ENCODE measurements at places on chromosomes 11 and 22.

- DNase-seq: no peak
These were observed 201.2 kb upstream of the E2F8 start for GRCh38 chr11:19441752-19442553.

GRCh38 chr22:38828191-38828590 lies 15.6 kb downstream of the NPTXR start:
- DNase-seq: no peak

GRCh38 chr11:87428266-87428665 lies 390.5 kb downstream of the TMEM135 start:
- DNase-seq: no peak

DNA sequence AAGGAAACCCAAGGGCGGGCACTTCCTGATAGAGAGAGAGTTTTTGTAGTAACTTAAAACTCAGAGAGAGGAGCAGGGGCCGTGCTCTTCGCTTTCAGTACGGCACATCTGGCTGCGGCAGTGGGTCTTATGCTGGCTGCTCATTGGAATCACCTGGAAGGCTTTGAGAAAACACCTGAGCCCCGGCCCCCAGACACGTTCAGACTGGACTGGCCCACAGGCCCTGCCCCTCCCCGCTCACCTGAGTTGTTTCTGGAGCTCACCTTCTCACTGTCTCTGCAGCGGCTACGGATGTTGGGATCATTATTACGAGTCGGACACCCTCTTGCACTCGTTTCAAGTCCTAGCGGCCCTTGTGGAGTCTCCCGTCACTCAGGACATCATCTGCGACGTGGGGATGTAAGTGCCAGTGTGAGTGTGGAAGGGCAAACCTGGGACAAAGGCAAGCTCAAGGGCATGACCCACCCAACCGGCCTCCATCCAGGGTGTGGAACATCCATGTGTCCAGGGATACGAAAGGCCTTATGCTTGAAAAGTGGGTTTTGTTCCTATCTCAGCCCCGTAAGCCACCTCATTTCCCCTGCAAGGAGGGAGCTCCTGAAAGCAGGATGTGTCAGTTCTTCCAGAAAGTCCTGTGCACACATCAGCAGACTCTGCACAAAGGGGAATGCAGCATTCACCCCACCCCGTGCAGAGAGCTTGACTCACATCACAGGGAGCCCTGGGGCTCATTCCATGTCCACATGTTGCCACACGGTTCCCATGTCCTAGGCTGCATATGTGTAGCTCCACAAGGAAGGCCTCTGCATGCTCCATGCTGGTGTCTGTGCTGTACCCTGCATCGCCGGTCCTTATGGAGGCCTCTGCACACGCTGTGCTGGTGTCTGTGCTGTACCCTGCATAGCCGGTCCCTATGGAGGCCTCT lies 5.4 kb downstream of the NADSYN1 start:
- DNase-seq: no peak

GRCh38 chr11:78957476-78958245 lies 383.0 kb upstream of the NARS2 start:
- no peak for DNase-seq

- DNase-seq: no peak
These were observed 17.8 kb upstream of the PATZ1 start for GRCh38 chr22:31363885-31364465.

DNA sequence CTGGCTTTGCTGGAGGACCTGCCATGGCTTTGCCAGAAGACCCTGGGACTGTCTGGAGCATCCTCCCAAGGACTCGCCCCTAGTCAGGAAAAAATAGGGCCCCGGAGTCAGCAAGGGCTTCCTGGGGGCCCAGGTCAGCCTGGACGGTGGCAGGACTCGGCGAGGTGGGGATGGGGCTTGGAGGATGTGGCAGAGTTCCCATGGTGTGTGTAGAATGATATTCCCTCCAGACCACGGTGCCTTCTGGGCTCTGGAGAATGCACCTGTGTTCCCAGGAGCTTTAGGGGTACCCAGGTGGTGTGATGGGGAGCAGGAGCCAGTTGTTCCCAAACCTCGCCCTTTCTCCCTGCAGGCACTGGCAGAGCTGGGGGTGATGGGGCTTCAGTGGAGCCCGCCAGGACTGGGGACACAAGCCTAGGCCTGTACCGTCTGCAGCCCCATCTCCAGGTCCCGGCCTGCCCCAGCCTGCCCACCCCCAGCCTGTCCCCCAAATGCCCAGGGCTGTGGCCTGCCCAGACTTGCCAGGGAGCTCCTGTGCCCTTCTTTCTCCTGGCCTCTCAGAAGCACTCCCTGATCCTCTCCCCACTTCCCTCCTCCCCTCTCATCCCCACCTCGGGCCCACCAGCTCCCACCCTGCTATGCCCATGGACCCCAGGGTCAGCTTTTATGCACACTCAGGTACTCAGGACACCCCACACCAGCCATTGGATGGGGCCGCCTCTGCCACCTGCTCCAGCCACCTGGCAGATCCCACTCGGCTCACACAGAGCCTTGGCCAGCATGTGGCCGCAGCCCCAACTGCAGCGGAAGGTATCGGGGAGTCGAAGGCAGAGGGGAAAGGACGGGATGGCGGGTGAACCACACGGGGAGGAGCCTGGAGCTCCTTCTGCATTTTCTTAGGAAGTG lies 82.1 kb downstream of the CDKN1C start:
- DNase-seq: no peak

- DNase-seq: no peak
These were observed 393.5 kb downstream of the BUD13 start for GRCh38 chr11:116379185-116379828.

DNA sequence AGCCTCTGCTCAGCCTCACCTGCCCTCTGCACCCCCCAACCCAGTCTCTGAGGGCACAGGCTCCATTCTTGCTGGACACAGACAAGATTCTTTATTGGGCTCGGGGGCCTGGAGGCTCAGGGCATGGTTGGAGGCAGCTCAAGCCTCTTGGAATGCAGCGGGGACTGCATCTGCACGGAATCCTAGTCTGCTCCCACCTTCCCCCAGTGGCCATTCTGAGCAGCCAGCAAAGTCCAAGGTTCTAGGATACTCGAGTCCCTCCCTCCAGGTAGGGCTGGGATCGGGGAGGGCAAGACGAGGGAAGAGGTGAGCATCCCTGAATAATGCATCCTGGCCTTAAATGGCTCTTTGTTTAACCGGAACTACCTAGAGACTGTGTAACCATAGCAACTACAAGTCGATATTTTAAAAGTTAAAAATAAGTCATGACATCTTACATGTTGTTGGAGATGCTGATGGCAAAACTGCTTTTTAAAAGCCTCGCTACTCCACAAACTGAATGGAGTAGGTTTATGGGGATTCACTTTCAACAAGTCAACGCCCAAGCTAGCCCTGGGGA lies 10.7 kb upstream of the IGSF22 start:
- DNase-seq: no peak

GRCh38 chr11:81165164-81165563 lies 1568.5 kb downstream of the FAM181B start:
- no peak for DNase-seq

DNA sequence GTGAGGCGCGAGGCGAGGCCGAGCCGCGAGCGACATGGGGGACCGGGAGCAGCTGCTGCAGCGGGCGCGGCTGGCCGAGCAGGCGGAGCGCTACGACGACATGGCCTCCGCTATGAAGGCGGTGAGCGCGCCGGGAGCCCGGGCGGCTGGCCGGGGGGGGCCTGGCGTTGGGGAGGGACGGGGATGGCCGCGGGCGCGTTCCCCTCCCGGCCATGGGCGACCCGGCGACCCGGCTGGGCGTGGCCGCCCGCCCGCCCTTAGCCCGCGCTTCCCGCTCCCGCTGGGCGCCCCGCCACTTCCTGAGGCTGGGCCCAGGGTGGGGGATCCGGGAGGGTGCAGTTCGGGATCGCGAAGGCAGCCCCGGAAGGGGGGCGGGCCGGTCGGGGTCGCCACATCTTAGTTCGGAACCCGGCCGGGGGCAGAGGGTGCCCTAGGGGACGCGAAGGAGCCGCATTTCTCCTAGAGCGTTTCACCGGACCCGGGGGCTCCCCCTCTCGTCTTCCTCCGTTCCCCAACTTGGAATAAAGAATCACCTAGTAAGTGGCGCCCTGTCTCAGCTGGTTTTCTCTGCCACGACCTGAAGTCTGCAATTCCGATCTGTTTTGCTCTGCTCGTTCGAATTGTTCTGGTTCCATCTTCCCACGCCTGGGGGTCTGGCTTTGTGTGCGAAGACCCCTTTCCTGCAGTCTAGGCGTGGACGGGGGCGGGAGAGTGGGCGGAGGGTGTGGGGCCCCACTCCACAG lies 536 bp downstream of the YWHAH start:
- no peak for DNase-seq

GRCh38 chr22:27460591-27461347 lies 340.8 kb downstream of the MN1 start:
- DNase-seq: peak; percentile 51

DNA sequence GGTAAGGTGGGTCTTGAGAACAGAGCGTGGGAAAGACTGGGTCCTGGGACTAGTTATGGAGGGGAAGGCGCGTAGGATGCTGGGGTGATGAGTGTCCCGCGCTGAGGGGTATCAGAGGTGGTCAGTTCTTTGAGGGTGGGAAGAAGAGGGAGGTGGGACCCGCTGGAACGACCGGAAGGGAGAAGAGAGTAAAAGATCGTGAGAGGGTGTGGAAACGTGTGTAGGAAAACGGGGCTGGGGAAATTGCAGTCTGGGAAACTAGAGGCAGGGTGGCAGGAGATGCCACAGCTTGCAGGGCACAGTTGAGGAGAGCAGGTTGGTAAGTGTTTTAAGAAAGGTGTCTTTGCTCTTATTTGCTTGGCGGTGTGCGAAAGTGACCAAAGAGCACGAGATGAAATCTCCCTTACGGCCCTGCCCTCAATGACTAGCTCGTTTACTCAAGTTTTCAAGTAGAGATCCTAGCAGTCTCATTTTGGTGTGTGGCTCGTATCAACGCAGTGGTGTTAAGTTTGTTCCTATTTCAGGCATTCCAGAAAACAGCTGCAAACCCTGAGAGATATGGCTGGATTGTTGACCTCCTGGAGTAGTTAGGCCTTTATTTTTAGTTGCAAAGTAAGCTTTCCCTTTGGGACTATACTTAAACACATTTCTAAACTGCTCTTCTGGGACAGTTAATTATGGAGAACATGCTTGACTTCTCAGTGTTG lies 615 bp downstream of the STT3A start:
- DNase-seq: no peak

- DNase-seq: no peak
These were observed 798.1 kb downstream of the OPCML start for GRCh38 chr11:132734217-132734616.

- no peak for DNase-seq
These were observed 8.4 kb downstream of the YPEL1 start for GRCh38 chr22:21727159-21727558.

GRCh38 chr11:3133261-3134217 lies 31.6 kb downstream of the OSBPL5 start:
- peak; percentile 61 for DNase-seq

DNA sequence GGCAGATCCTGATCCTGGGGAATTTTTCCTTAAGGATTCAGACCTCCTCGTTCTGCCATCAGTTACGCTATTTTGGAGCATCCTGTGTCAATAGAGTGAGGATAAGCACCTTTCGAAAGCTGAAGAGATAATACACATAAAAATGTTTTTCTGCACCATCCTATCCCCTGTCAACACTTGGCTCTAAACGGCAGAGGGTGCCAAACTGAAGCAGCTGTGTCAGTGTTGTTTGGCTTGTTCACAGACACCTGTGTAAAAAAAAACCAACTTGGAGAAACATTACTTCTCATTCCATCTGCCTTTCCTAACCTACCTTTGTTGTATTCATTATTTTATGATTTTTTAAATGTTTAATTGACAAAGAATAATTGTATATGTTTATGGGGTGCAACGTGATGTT lies 417.0 kb upstream of the DDI1 start:
- DNase-seq: no peak

GRCh38 chr11:130674686-130675308 lies 226.4 kb downstream of the ADAMTS15 start:
- DNase-seq: no peak

GRCh38 chr11:36730761-36731160 lies 132.7 kb upstream of the RAG2 start:
- no peak for DNase-seq

DNA sequence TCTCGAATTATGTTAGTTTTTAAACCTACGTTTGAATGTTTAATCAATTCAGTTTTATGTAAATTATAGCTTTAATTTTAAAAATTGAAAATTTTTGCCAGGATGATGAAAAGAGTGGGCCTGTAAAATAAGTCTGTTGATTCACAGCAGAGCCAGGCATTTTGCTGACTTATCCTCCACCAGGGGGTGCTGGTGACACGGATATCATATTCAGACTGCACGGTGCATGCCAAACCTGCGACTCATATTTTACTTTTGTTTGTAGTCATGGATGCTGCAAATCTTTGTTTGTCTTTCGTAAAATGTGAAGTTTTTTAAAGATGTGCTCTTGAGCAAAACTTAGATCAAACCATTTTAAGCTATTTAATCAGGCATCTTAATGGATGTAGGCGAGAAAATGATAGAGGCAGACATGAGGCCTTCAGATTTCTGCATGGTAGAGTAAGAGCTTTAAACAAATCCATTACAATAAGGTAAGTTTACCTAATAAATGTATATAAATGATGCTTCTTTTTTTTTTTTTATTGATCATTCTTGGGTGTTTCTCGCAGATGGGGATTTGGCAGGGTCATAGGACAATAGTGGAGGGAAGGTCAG lies 3.6 kb upstream of the OR8B3 start:
- no peak for DNase-seq

DNA sequence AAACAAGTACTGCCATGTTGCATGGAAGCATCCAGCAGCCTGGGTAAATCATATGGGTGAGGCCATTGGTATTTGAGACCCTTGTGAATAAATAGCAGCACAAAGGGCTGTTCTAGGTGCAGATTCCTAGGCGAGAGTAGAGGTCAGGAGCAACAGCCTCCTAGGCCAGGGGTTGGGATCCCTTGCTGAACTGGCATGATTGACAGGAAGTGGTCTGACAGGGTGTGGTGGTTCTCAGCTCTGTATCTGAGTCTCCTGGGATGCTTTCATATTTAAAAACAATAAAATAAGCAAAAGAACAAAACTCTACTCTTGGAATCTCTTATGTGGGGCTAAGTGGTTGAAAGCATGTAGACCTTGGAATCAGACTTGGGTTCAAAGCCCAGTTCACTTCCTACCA lies 35.8 kb downstream of the INSC start:
- DNase-seq: no peak

GRCh38 chr11:129248618-129249017 lies 56.5 kb upstream of the ARHGAP32 start:
- DNase-seq: no peak

DNA sequence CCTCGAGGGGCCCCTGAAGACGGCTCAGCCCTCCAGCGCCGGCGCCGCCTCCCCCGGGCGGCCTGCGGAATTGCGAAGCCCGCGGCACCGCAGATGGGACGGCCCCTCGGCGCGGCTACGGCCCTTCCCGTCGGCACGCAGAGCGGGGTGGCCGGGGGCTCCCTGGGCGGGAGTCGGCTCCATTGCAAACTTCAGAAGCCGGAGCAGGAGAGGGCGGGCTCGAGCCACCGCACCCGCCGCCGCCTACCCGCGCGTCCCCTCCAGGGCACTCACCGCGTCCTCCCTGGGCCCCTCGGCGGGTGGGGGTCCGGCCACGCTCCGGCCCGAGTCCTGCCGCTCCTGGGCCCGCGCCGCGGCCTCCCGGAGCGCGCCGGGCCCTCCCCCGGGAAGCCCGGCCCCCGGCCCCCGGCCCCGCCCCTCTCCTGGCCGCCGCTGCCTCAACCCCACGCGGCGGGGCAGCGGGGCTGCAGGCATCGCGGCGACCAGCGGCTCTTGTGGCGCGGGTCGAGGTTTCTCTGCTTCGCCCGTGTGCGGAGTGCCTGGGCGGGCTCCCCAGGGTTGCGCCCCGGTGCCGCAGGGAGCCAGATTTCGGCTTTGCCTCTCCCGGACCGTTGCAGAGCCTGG lies at the start of gene PACSIN3:
Gene PACSIN3, minus strand, starts transcription at position 359 of the 624 bp plus-strand sequence. CDS start 3,707 bp downstream, outside the sequence.
- DNase-seq: no peak

GRCh38 chr11:73854680-73855079 lies 22.0 kb downstream of the COA4 start:
- no peak for DNase-seq

Measured in lower leg skin (tissue), 4 donors.